ENCODE measurements at places on chromosomes 7 and 10.

DNA sequence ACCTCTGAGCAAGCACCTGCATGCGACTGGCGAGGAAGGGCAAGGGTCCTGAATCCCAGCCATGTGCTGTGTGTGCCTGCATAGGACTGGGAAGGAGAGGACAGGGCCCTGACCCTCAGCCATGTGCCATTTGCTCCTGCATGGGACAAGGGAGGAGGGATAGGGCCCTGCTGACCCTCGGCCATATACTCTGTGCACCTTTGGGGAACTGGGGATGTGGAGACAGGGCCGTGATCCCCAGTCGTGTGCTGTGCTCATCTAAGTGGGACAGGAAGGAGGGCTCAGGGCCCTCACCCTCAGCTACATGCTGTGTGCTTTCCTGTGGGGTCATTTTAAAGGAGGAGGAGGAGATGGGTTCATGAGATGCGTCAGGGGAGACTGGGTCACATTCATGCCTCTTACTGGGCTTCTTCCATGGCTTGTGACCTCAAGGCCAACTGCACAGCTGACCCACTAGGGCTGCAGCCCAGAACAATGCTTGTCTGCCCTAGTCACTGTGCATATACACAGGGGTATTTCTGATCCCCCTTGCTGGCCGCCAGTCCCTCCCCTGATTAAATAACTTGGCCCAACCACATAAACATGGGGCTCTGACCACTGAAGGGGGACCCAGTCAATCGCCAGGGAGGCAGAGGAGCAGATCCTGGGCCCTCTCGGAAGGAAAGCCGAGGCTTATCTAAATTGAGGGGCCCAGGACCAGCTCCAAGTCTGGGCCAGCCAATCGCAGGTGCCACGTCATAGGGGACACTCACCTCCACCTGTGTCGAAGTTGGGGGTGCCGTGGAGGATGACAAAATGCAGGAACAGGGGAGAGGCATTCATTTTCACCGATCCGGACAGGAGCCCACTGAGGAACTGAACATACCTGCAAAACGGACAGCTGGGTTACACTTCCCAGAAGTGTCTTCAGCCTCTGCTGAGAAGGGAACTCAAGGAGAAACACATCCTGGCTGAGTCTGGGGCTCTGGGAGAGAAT, 167.3 kb downstream of the TNS3 start:
- DNase-seq = no peak

GRCh38 chr10:63717027-63717715, 196.0 kb downstream of the REEP3 start:
- no peak for DNase-seq

- DNase-seq = no peak
Observed at GRCh38 chr10:22750131-22750530, 35.8 kb upstream of the PIP4K2A start.

DNA sequence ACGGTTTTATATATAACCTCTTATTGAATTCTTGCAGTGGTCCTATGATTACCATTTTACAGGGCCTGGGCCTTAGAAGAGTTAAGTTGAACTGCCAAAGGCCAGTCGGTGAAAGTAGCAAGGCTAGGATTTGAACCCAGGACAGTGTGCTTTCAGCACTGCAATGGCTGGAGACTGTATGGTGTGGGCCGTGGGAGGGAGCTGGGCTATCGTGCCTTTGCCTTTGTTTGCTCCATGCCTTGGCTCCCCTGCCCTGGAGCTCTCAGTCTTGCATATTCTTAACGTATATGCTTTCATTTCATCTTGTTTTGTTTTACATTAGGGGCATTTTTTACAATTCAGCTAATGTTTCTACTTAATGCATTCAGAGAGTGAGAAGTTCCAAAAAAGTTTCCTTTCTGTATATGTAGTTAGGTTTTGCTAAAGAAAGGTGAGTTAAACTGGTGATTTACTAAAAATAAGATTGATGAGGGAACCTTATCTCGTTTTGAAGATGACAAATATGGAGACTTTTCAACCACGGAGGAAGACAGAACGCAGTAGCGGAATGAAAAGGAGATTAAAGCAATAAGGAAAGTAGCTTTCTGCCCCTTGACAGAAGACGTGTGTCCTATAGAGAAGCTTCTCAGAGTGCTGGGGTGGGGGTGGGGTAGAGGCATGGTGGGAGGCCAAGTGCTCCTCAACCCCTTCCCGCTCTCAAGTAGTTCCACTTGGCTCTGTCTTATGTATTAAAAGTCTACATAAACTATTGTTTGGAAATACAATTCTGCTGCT, 82.5 kb downstream of the RTKN2 start:
- no peak for DNase-seq

- no peak for DNase-seq
Observed at GRCh38 chr7:151993977-151994676, 31.3 kb upstream of the GALNT11 start.

DNA sequence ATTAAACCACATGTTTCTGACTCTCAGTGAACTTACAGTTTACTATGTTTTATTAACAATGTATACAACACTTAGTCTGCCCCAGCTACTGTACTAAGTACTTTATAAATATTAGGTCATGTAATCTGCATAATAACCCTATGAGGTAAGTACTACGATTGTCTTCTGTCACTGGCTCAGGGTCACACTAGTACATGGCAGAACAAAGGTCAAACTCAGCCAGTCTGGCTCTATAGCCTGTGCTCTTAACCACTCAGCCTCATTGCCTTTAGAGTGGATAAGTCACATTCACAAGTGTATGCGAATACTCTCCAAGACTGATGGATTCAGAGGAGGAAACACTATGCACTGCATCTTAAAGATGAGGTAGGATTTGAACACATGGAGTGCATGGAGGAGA, 252.3 kb downstream of the KCNMA1 start:
- no peak for DNase-seq

DNA sequence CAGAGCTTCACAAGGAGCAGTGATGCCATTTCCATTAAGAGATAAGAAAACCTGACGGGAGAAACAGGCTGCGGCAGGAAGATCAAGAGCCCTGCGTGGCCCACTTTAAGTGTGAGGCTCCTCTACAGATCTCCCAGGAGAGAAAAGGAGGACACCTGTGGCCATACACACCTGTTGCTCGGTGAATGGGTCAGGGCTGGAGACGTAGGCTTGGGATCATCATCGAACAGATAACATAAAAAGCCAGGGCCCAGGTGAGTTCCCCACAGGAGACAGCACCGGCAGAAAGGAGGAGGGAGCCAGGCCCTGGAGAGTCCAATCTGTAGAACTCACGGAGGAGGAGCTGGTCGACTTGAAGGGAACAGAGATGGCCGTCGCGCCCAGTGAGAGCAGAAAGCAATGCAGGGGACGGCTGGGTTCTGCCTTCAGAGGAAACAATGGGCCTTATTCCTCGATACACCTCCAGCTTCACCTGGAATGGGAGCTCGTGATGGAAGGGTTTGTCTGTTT, 556.8 kb downstream of the DNAJB6 start:
- DNase-seq = no peak

DNA sequence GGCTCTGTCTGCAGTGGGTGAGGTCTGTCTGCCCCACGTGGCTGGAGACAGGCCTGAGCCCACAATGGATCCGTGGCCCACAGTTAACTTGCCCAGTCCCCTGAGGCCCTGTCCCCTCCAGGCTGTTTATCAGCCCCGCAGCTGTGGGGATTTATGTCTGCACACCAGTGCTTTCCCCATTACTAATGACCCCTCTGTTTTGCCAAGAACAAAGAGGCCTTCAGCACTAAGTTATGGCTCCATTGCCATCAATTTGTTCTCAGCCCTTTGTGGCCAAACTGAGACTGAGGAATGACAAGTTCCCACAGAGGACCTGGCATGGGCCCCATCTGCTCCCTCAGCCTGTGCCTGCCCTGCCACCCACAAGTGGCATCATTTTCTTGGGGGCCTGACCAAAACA, 138.2 kb downstream of the C10orf105 start:
- no peak for DNase-seq

GRCh38 chr10:82572744-82573143, 697.8 kb downstream of the NRG3 start:
- no peak for DNase-seq

DNA sequence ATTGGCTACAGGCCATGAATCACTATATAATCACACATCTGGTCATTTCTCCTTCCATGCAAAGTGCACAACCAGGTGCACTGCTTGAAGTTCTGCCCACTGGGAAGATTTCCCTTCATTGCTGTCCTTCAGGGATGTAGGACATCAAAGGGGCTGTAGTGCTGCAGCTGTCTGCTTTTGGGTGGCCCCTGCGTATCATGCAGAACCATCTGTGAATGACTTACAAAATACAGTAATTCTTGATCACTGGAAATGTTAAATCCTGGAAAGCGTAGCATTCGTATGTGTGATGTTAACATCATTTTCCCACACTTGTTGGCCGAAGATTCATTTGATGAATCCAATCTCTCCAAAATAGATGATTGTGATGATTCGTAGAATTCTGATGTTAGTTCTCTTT, 22.4 kb downstream of the AKR1C3 start:
- DNase-seq = no peak

DNA sequence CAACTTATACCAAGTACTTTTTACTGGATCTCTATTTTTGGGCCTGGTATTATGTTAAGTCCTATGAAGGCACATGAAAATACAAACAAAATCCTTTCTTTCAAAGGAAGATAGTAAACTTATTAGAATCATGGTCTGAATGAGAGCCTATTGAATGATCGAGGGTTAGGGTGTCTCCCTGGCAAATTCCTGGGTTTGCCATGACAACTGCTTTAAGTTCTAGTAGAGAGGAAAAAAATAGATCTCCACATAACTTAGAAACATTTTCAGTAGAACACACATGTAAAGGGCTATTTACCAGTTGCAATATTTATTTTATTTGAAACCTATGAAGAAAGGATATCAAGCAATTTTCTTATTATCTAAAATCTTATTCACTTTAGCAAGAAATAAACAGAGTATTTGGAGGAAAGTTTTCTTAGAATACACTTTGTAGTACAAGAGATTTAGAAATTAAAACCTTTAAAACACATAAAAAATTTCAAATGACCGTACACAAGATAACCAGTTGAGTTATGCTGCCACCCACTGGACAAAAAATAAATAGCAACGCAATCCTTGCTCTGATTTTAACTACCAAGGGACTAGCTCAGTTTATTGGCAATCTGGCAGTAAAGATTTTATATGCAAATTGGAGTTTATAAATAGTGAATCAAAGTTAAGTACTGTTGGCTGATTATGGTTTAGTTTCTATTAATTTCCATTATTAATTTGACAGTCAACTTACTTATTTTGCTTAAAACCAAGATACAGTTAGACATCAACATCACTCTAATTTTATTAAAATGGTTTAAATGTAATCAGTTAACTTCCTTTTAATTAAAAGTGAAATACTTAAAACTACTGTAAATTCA, 33.9 kb downstream of the CACUL1 start:
- DNase-seq = no peak

GRCh38 chr10:95560278-95561176, 644 bp downstream of the SORBS1 start:
- DNase-seq = peak; percentile 43

- DNase-seq = no peak
Observed at GRCh38 chr7:82985144-82985802, 177.4 kb downstream of the PCLO start.

- DNase-seq = no peak
Observed at GRCh38 chr10:131099028-131099726, 212.3 kb downstream of the TCERG1L start.

DNA sequence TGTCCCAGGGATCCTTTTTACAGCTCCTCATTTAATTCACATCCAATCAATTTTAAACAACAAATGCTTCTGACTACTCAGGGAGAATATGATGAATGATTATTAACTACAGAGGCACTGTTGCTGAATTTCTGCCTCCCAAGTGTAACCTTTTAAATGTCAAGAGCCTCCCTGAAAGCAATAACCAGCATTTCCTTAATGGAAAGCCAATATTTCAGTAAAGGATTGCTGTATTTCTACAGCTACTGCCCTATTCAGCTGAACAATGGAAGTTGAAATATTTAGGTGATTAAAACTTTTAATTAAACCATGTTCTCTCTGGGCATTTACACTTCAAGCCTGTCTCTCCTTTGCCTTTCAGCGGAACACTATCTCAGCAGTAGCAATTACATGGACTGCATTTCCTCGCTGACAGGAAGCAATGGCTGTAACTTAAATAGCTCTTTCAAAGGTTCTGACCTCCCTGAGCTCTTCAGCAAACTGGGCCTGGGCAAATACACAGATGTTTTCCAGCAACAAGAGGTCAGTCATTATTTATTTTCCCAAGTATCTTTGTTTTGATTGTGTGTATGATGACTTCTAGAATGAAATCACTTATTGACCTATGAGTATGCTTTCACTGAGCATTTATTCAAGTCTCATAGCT, 304.7 kb downstream of the BICC1 start:
- DNase-seq = no peak

GRCh38 chr10:126867567-126868365, 37.5 kb upstream of the DOCK1 start:
- DNase-seq = no peak

DNA sequence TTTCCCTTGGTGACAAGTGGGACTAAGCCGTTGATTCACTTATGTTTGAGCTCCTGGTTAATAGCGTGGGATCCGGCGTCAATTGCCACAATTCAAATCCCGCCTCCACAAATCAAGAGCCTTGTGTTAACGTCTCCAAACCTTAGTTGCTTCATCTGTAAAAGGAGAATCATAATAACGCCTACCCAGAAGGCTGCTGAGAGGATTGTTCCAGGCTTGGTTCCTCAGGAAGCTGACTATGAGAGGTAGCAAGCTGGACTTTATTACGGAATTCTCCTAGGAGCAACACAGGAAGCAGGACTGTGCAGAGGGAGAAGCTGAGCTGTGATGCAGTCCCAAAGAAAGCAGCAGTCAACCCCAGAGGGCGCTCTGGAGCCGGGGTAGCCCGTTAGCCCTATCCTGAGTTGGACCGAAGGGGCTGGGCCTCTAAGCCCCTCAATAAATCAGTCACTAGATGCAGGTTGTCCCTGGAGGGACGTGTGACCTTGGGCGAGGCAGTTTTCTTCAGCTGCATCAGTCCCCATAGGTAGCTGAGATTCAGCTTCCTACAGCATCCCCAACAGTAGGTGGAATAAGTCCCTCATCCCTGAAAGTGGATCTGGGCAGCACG, 6.9 kb upstream of the BAG3 start:
- no peak for DNase-seq

DNA sequence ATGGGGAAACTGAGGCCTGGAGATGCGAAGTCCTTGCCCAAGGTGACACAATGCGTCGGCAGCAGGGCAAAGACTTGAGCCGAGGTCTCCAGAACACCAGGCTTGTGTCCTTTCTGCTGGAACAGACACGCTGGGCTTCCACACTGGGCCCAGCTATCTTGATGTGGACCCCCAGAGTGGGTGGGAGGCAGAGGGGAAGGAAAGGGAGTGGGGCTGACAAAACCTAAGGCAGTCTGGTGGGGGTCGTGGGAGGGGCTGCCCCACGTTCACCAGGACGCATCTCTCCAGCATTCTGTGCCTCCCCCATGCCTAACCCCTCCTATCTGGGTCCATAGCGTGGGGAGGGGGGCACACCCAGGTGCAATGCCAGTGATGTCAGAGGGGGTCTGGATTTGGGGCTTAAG, 38.1 kb downstream of the PPIF start:
- peak; percentile 13 for DNase-seq
